OCI-LY7 (cell line): ENCODE measurements at places on chromosomes 6 and 20. TPM values are rescaled to one million over a fixed set of nuclear protein-coding genes. Genes with fewer than 3 reads are reported as not detected.

GRCh38 chr20:8335495-8336195 is 203.6 kb downstream of the PLCB1 start:
- DNase-seq: no peak

DNA sequence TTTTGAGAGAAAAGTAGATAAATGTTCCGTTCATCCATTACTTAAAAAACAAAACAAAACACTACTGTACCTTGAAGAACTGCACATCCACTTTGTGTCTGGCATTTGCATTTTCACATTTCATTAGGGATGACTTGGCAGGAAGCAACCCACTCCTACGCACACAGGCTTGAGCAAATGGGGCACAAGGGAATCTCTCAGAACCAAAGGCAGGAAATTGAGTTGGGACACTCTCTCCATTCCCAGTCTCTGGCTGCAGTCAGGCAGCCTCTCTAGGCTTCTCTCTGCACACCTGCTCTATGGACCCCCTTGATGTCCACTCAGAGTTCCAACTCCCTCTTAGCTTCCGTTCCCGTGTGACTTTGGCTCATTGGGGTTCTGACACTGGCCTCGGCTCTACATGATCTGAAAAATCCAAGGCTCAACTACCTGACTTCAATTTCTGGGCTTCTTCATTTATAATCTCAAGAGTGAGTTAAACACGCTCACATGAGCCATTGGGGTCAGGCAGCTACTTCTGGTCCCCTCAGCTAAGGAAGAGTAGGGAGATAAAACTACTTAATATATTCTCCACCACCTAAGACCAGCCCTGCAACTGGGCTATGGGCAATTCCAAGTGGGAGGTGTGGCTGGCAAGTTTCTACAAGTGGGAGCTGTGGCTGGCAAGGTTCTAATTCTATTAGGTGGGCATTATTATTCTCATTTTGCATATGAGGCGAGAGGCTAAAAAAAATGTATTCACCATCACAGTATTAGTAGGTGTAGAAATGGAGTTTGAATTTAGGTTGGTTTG is 251.9 kb downstream of the SOD2 start:
- no peak for DNase-seq

Gene BACH2
- total RNA-seq: 163 and 265 TPM in 2 replicates

Gene TINAG
- not detected in 2 replicates for total RNA-seq
